ENCODE measurements at places on chromosomes 2 and 18.
A peak's percentile ranks its signal among the peaks of the same experiment; 100 is the strongest.

DNA sequence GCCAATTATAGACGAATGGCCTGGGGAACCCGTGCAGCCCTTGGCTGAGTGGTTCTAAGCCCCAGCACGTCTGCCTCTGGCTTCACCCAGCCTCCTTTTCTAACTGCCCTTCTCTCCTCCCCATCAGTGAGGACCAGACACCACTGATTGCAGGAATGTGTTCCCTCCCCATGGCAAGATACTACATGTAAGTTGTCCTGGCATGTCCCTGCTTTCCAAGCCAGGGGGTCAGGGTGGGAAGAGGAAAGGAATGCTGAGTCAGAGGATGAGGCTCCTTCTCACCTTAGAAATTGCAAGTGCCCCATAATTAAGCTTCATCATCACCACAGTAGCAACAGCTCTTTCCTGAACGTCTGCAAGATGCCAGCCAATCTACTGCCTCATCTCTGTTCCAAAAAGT, 4.8 kb downstream of the IL1F10 start:
- no peak for DNase-seq

GRCh38 chr2:2536416-2537056, 205.5 kb upstream of the MYT1L start:
- DNase-seq, result no peak

DNA sequence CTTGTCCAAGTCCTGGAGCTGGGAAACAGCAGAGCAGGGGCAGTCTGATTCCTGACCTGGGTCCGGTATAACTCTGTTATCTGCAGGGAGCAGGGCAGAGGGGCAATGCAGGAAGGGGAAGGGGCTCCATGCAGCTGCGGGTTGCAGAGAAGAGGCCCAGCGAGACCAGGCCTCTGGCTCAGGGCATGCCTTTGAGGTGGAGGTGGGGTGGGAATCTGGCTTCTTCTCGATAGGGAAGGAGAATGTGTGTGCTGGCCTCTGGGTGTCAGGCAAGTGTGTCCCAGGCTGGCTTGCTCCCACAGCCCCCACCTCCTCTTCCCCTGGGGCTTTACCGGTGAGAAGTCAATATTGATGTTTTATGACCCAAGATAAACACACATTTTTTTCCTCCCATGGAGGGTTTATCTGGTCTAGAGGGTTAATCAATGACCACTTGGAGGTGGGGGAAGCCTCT, 187.1 kb upstream of the HAAO start:
- no peak for DNase-seq

DNA sequence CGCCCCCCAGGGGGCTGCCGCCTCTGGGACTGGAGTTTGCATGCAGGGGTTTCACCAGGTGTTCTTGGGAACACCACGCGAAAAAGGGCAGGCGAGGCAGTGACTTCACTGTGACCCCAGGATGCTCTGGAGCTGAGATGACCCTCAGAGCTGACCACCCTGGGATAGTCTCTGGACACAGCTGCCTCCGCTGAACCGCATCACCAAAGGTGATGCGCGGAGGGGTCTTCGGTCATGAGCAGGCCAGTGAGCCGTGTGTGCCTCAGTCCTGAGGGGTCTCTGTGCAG, 17.5 kb downstream of the GPR35 start:
- no peak for DNase-seq

- DNase-seq, result no peak
Measured at GRCh38 chr18:69968039-69968438, 20.4 kb upstream of the CD226 start.

DNA sequence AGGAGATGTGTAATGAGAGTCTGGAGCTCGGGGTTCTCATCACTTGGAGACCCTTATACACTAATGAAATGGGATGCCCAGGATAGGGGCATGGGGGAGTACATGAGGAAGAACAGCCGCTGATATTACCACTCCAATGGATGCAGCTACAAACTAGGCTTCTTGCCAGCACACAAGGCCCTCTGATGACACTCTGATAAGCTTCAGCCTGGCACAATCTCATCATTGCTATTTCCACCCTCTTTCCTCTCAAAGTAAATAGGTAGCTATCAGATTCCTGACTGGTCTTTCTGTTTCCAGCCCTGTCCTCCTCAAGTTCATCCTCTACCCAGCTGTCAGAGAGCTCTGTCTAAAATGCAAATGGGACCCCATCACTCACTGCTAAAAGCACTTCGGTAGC, 103.0 kb downstream of the GPR39 start:
- DNase-seq, result no peak

DNA sequence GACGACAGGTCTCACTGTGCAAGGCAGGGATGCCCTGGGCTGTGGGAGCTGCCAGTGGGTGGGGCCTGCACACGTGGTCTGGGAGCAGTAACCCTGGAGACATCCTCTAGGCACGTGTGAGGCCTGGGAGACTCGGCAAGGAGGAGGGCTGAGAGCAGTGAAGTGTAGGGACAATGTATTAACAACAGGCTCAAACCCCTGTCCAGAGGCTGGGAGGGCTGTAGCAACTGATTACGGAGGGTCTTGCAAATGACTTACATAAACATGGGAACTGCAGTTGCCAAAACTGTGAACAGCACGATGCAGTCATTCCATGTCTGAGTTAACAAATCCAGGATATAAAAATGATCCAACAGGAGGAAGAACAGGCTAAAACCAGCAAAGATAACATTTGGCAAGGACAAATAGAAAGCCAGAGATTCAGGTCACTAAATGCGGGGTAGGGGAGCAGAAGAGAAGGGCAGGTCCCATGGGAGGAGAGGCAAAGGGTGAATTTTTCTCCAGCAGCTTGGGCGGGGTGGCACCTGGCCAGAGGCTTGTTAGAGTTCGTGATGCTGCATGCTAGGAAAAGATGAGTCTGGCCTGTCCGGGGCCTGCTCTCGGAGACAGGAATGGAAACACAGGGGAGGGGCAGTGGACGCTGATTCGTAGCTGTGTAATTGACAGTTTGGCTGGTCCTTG, 44.9 kb downstream of the CYP27C1 start:
- peak; percentile 12 for DNase-seq

DNA sequence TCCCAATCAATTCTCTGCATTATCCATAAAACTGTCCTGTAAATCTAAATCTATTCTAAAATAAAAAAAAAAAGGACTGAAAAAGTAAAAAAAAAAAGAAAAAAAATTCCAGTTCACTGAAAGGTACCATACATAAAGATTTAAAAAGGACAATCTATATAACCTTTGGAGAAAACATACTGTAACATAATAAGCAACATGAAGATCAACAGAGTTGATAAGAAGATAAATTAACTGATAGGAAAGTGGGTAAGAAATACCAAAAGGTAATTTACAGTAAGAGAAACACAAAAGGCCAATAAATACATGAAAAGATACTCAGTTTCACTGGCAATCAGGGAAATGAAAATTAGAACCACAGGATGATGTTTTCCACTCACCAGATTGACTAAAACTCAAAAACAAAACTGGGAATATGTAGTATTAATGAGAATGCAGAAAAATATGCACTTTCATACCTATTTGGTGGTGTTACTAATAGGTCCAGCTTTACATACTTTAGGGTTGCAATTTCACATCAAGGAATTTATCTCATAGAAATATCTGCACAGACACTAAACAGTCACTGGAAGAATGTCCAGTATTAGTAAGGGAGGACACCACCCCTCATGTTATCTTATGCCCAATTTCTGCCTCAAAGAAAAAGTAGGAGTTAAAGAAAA, 48.3 kb upstream of the SEMA4C start:
- no peak for DNase-seq

All from GOT3 (cell line).